Kidney epithelial cell (primary cell): ENCODE measurements at places on chromosomes 3 and 15. TPM values are rescaled to one million over a fixed set of nuclear protein-coding genes. Genes with fewer than 3 reads are reported as not detected.

GRCh38 chr3:166444756-166445155 is 607.5 kb upstream of the BCHE start:
- no peak for DNase-seq

CHST2 gene
- total RNA-seq, result 14.5 and 16.2 TPM in 2 replicates

WDR82 gene
- total RNA-seq, result 47.6 and 49.0 TPM in 2 replicates

GP9 gene
- total RNA-seq, result not detected in 2 replicates

LRRC49 gene
- total RNA-seq, result 53.0 and 62.0 TPM in 2 replicates

DNA sequence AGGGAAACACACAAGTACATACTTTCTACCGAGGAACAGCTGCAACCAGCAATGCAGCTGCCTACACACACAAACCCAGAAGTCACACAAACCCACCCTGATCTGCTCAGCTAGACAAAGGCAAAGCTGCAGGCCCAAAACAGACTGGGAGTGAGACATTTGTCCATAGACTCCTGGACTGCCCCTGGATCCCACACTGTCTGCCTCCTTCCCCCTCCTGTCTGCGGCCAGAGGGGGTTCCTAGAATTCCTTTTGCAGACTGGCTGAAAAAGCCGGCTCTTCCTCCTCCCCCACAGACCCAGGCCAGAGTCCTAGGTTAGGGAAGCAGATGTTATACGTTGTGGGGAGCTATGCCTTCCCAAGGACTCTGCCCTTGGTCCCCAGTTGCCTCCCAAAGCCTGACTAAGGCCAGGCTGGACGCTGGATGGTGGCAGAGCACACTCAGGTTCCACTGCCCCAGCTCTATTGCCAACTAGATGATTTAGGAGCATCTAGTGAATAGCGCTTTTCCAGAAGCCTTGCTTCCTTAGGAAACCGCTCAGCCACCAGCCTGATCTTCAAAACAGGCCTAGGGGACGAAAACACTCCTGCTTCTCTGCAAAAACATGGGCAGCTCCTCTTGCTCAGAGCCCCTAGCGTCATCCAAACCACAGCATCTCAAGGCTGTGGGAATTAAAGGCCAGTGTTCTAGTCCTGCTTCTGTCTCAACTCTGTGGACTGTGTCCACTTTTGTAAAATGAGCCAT is 37.4 kb upstream of the CILP start:
- no peak for DNase-seq

ACAN gene
- 0.08 and 0.27 TPM in 2 replicates for total RNA-seq
